Gastroesophageal sphincter (tissue), 4 donors: ENCODE measurements at places on chromosomes 3 and 15.

- no peaks in the 10 kb centered on the region for H3K27me3 ChIP-seq
- H3K36me3 ChIP-seq = no peaks in the 10 kb centered on the region
- no peak for ATAC-seq
- no peak overlapping the region for H3K27ac ChIP-seq
- no peak overlapping the region for H3K4me3 ChIP-seq
Measured at GRCh38 chr15:79960502-79961212, 10.3 kb downstream of the BCL2A1 start.

DNA sequence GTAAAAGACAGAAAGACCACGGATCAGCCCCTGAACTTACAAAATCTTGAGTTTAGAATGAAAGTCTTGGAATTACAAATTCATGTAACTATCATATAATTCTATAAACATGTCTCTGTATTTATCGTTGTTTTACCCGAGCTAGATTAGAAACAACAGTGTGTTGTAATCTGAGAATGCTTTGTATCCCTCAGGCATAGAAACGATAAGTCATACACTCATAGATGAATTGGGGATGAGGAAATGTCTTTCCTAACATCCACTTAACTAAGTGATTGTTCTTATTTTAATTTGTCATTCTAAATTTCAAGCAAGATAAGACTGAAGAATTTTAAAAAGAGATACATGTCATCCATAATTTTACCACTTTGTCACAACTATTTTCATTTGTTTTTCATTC, 165.3 kb downstream of the RYR3 start:
- H3K27me3 ChIP-seq = no peaks in the 10 kb centered on the region
- H3K27ac ChIP-seq = no peak overlapping the region
- H3K4me3 ChIP-seq = no peak overlapping the region
- H3K36me3 ChIP-seq = peaks cover 23% of the 10 kb centered on the region
- no peaks in the 10 kb centered on the region for H3K4me1 ChIP-seq

GRCh38 chr3:148990236-148990635, 1.1 kb upstream of the GYG1 start:
- H3K27me3 ChIP-seq = no peaks in the 10 kb centered on the region
- no peaks in the 10 kb centered on the region for H3K36me3 ChIP-seq
- H3K4me3 ChIP-seq = no peak overlapping the region
- H3K27ac ChIP-seq = peak overlapping the region; percentile 94

- no peak overlapping the region for H3K27ac ChIP-seq
- H3K4me1 ChIP-seq = no peaks in the 10 kb centered on the region
- no peaks in the 10 kb centered on the region for H3K27me3 ChIP-seq
- ATAC-seq = no peak
- no peak overlapping the region for H3K4me3 ChIP-seq
Measured at GRCh38 chr3:16935781-16936180, 51.0 kb downstream of the PLCL2 start.

- H3K27me3 ChIP-seq = no peaks in the 10 kb centered on the region
- H3K4me3 ChIP-seq = no peak overlapping the region
- no peak overlapping the region for H3K27ac ChIP-seq
- H3K36me3 ChIP-seq = no peaks in the 10 kb centered on the region
- H3K4me1 ChIP-seq = no peaks in the 10 kb centered on the region
Measured at GRCh38 chr3:183082355-183082915, 16.9 kb downstream of the MCCC1 start.

GRCh38 chr3:190012314-190012782, 108.3 kb downstream of the P3H2 start:
- ATAC-seq = no peak
- H3K27ac ChIP-seq = no peak overlapping the region

GRCh38 chr3:64685800-64686445, 1.9 kb downstream of the ADAMTS9 start:
- H3K4me3 ChIP-seq = peak overlapping the region; percentile 75
- no peaks in the 10 kb centered on the region for H3K27me3 ChIP-seq
- ATAC-seq = peak; percentile 91
- peak overlapping the region; percentile 95 for H3K27ac ChIP-seq

- no peak overlapping the region for H3K27ac ChIP-seq
- no peak overlapping the region for H3K4me3 ChIP-seq
- no peaks in the 10 kb centered on the region for H3K27me3 ChIP-seq
- H3K4me1 ChIP-seq = no peaks in the 10 kb centered on the region
- ATAC-seq = no peak
Measured at GRCh38 chr3:41640076-41640475, 321.8 kb downstream of the ULK4 start.
